ENCODE measurements at places on chromosomes 1 and 21.

GRCh38 chr1:27519331-27520258, 29.6 kb upstream of the WASF2 start:
- no peak for DNase-seq

GRCh38 chr1:37763791-37764413, 1.0 kb downstream of the EPHA10 start:
- DNase-seq: no peak

DNA sequence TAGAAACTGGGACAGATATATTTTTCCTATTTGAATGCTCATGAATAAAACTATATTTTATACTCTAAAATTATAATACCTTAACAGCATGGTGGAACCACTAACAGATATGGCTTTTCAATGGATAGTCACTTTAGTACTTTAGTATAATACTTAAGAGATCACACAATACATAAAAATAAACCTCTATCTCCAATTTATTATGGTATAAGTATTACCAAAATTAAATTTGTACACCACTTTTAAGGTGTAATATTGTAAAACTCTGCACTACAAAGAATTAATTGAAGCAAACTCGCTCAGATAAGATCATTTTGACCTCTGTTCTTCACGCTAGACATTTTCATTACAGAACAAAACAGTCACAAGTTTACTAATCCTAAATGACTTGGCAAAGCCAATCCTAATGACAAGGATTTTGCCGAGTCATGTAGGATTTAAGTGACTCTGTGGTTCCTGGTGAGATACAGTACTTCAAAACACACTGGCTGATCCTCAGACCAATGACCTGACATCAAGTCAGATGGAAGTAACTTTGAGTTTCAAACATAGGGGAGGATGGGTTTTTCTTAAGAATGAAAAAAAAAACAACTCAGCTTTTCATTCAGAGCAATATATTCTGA, 200.6 kb downstream of the SMYD3 start:
- no peak for DNase-seq

DNA sequence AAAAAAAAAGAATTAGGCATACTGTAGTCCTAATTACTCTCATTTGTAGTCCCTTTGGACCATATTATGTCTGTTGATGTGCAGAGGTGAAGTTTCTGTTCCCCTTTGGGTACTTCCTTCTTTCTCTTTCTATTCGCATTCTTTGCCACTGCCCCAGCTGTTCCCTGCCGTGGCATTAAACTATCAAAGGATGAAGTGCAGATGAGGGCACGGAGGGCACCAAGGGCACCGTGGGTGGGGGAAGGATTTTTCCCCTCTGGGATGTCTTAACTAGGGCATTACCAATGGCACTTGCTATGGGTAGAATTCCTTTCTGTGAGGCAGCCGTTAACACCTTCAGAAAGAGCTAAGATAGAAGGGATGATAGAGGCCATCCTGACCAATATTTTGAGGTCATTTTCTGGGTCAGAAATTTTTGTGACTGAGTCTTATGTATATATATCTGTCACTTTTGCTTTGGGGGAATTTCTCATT, 4.9 kb upstream of the MAPKAPK2 start:
- no peak for DNase-seq

- DNase-seq: no peak
Measured at GRCh38 chr1:6627841-6628545, 3.3 kb downstream of the THAP3 start.

DNA sequence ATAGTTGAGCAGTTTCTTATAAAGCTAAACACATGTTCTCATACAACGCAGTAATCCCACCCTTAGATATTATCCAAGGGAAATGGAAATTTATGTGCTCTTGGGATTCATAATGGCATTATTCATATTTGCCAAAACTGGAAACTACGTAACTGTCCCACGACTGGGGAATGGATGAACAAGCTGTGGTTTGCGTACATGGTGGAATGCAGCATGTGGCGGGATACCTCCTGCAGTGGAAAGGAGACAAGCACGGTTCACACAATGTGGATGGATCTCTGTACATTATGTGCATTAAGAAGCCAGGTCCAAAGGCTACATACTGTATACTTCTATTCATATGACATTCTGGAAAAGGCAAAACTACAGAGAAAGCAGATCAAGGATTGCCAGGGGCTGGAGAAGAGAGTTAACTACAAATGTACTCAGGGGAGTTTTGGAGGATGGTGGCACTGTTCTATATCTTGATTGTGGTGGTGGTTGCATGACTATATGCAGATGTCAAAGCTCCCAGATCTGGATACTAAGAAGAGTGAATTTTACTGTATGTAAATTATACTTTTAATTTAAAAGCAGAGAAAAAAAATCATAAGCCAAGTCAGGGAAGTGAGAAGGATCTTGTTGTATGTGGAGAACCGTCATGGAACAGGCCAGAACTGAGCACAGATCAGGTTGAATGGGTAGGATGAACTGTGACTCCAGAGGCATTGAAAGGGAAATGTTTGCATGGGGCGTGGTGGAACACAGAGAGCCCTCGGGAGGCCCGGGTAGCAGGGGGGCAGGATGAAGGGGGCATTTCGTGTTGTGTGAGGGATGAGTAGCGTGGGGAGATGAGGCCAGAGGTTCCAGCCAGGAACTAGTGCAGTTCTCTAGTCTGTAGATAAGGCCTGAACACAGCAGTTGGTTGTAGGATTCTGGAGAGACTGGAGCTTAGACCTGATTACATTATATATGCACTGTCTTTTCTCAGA, 90.7 kb downstream of the GALNT2 start:
- no peak for DNase-seq
